ENCODE measurements at places on chromosomes 2 and 18. TPM values are rescaled to one million over a fixed set of nuclear protein-coding genes. Genes with fewer than 3 reads are reported as not detected.
A peak's percentile ranks its signal among the peaks of the same experiment; 100 is the strongest.

DNA sequence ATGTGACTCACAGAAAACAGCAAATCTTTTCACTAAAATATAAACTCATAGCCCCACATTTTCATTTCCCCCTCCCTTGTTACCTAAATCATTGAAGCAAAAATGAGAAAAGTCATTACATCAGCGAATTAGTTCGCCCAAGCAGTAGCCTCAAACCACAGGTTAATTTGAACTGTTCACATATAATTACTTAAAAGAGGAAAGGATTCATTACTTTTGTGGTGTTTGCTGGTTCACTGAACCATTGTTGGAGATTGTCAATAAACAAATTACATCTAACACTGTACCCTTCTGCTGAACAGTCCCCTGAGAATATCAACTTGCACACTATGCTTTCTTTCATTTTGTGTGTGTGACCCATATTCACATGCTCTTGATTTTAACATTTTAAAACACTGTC lies 238.7 kb downstream of the ERBB4 start:
- DNase-seq = no peak

DNA sequence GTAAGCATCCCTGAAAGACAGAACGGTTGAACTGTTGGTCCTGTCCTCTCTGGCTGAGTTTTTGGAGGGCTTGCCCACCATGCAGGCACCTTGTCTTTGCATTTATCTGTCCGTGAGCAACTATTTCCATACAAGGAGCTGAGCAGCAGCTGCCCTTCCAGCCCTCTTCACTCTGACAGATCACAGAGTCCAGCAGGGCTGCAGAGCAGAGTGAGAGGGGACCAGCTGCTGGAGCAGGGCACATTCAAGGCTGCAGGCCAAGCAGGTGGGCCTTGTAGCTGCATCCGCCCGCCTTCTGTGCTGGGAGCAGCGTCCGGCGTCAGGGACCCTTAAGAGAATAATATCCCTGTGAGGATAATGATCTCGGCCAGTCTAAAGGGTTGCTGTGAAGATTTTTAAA lies 9.5 kb downstream of the SMYD1 start:
- no peak for DNase-seq

DNA sequence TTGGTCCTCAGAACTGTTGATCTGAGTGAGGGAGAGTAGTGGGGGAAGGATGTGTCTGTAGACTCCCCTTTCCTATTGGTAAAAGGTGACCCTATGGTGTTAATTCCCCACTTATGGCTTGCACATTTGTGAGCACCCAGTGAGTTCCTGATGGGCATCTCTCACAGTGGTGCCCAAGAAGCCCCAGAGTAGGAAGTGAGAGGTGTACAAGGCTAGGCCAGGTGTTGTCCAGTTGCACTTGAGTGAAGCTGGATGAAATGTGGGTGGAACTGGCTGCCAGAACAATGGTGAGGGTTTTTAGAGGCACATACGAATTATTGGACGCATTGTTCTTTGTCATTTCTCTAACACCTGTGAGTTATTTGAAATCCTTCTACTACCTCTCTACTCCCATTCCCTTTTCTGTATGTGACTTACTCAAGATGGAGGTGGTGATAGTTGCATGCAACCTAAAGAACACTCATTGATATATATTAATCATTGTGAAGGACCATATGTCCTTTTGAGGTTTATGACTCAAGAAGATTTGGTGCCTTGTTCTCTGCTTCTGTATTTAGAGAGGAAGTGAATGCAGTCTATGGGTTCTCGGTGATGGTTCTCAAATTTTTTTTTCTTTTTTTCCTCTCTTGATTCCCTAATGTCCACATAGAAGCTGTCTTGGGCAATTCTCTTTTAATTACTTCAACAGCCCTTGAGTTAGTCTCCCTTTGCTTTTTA lies 162.7 kb downstream of the FSHR start:
- no peak for DNase-seq

GRCh38 chr2:201135386-201135785 lies 19.4 kb downstream of the CFLAR start:
- no peak for DNase-seq

- peak; percentile 71 for DNase-seq
These were observed 49.7 kb upstream of the RASGRP3 start for GRCh38 chr2:33426666-33427231.

GRCh38 chr2:105836840-105837692 lies 92.4 kb downstream of the NCK2 start:
- no peak for DNase-seq

GRCh38 chr18:37334631-37335408 lies 230.8 kb downstream of the CELF4 start:
- peak; percentile 5 for DNase-seq

DNA sequence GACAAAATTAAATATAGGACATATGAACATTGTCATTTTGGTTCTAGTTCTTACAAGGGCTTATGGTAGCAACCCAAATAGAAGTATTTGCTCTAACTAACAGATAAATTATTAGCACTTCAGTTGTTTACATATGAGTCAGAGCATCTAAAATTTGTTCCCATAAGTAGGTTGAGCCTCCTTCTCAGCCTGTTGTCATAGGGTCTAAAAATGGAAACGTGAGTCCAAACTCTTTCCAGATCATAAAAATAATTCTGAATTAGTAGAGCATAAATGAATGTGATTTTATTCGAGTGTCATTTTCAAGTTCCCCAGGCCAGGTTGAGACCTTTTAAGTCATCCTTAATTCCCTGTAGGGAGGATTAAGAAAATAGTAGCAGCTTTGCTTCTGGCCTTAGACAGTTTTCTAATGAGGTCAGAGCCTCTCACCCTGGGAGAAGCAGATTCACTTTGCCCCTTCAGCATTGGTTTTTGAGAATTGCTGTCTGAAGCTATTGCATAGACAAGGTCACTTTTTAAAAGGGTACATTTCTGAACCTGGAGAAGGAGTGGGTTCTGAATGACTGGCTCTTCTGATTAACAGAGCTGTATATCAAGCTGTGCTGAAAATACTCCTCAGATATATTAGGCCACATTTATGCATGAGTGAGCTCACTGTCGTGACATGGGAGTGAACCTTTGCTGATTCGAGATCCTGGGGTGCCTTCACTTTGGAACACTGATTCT lies 164.3 kb downstream of the NEDD4L start:
- DNase-seq = peak; percentile 45

- DNase-seq = peak; percentile 25
These were observed 393.7 kb upstream of the FANCL start for GRCh38 chr2:58634653-58635370.

- no peak for DNase-seq
These were observed 19.9 kb upstream of the TMEM18 start for GRCh38 chr2:696999-697627.

GRCh38 chr18:76328140-76328539 lies 166.9 kb downstream of the ZNF516 start:
- DNase-seq = no peak

GRCh38 chr18:72543357-72544055 lies 636 bp downstream of the CBLN2 start:
- no peak for DNase-seq

GRCh38 chr2:237790353-237790752 lies 8.2 kb upstream of the RBM44 start:
- peak; percentile 27 for DNase-seq

DNA sequence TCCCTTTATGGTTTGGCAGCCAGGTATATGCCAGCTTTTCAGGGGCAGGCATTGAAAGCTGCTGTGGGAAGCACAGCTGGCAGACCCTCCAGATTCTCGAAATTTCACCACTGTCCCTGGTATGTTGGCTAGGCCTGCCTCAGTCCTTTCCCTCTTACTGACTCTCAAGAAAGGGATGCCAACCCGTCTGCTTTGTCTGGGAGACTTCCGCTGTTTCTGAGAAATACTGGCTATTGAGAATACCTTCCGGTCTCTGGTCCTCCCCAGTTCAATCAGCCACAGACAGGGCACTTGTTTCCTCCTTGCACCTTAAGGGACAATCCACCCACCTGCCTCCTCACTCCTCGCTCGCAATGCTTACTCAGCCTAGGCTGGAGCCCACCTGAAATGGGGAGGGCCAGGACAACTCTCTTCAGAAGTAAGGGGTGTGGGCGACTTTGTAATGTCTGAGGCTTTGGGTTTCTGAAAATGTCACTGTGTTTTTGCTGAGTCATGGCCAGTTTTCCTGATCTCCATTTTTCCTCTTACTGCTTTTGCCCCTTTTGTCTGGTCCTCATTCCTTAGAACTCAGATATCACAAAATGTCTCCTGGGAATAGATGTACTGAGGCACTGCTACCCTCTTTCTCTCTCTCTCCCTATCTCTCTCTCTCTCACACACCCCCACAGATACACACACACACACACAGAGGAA lies 571.1 kb downstream of the TNS1 start:
- no peak for DNase-seq

DNA sequence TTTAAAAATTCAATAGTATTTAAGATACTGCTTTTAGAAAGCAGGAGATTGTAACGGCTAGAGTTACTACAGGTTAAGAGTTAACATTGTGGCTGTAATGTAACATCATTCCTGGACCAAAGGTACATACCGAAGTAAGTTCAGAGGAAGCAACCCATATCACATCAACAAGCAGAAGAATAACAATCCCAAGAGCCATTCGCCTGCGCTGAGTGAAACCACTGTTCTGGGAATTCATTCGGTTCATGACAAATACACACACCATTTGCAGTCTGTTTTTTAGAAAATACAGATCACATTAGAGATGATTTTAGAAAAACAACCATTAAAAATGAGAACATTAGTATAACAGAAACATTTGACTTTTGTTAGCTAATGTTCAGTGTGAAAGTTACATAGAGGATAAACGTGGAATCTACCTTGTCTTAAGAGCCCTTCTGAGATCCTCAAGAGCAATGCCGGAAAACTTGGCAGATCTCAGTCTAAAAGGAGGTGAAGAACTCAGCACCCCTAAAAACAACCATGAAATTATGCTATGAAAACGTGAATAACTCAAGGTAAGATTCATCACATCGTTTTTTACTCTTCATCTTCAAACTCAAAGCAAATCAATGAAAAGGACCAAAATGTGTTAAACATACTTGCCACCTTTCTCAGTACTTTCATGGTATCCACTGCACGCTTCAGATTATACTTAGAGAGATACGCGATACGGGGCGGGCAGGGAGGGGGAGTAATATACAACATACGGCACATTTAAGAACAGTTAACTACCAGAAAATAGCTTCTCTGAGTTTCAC lies 1.2 kb downstream of the SLC35F5 start:
- DNase-seq = peak; percentile 30

- DNase-seq = peak; percentile 44
These were observed 172.7 kb downstream of the HRH4 start for GRCh38 chr18:24633121-24633520.

GRCh38 chr2:9430316-9431293 lies 7.2 kb downstream of the CPSF3 start:
- peak; percentile 48 for DNase-seq

- no peak for DNase-seq
These were observed 287.6 kb downstream of the PHLPP1 start for GRCh38 chr18:63002803-63003445.

- no peak for DNase-seq
These were observed 45.2 kb downstream of the BOLA3 start for GRCh38 chr2:74102516-74102915.

DNA sequence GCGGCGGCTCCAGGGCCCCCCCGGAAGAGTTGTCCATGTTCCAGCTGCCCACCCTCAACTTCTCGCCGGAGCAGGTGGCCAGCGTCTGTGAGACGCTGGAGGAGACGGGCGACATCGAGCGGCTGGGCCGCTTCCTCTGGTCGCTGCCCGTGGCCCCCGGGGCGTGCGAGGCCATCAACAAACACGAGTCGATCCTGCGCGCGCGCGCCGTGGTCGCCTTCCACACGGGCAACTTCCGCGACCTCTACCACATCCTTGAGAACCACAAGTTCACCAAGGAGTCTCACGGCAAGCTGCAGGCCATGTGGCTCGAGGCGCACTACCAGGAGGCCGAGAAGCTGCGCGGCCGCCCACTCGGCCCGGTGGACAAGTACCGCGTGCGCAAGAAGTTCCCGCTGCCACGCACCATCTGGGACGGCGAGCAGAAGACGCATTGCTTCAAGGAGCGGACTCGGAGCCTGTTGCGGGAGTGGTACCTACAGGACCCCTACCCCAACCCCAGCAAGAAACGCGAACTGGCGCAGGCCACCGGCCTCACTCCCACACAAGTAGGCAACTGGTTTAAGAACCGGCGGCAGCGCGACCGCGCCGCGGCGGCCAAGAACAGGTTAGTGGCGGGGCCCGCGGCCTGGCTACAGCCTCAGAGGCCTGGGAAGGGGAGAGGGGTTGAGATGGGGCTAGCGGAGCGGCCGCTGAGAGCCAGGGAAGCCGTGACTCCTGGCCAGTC lies 965 bp downstream of the SIX3 start:
- no peak for DNase-seq

DNA sequence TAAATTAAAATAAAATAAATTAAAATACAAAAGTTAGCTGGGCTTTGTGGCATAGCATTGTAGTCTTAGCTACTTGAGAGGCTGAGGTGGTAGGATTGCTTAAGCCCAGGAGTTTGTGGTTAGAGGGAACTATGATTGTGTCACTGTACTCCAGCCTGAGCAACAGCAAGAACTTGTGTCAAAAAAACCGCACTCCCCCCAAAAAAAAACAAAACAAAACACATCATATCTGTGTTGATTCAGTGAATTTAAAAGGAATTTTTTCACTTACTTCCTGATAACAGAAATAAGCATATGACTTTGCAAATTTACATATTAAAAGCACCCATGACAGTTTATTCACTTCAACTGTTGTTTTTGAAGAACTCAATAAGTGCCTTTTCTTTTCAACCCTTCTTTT lies 68.1 kb upstream of the PELI1 start:
- DNase-seq = peak; percentile 94

- peak; percentile 67 for DNase-seq
These were observed 76.7 kb downstream of the MRPS9 start for GRCh38 chr2:105114551-105114950.

GRCh38 chr2:139798391-139798790 lies 1018.2 kb upstream of the NXPH2 start:
- DNase-seq = no peak

The HYCC2 gene
- 6.2 TPM for polyA plus RNA-seq

The FOXD4L1 gene
- polyA plus RNA-seq = not detected

The METTL4 gene
- polyA plus RNA-seq = 9.3 TPM

The MYO1B gene
- polyA plus RNA-seq = 91.0 TPM

The NR4A2 gene
- 0.62 TPM for polyA plus RNA-seq

The PGAP1 gene
- 7.0 TPM for polyA plus RNA-seq

The CETN1 gene
- polyA plus RNA-seq = not detected

The REG1B gene
- not detected for polyA plus RNA-seq

The LYG1 gene
- polyA plus RNA-seq = 0.34 TPM

The RAD51AP2 gene
- polyA plus RNA-seq = 0.02 TPM

The QPCT gene
- 5.4 TPM for polyA plus RNA-seq

The MYOM1 gene
- 0.05 TPM for polyA plus RNA-seq
